ENCODE measurements at places on chromosomes 2 and 18.
A peak's percentile ranks its signal among the peaks of the same experiment; 100 is the strongest.

DNA sequence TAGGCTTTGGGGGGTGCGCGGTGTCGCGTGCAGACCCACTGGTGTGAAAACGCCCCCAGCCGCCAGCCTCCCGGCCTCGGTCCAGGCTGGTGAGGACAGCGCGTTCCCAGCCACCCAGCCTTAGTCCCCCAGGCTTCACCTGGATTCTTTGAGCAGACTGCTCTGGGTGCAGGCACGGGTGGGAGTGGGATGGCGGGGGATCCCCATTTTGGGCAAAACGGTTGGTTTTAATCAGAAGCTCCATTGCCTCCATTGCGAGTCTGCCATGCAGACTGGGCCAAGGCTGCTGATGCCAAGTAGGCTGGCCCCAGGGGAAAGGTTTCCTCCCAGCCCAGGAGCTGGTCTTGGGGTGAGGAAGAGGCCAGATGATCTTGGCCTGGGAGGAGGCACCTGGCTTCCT is 445 bp downstream of the MLPH start:
- peak; percentile 28 for DNase-seq

- no peak for DNase-seq
Measured at GRCh38 chr2:111978452-111979170, 76.5 kb upstream of the TMEM87B start.

- peak; percentile 24 for DNase-seq
Measured at GRCh38 chr2:168518555-168519066, 62.5 kb downstream of the CERS6 start.

- DNase-seq, result no peak
Measured at GRCh38 chr2:21770787-21771186, 647.0 kb downstream of the TDRD15 start.

- no peak for DNase-seq
Measured at GRCh38 chr18:60847517-60847916, 474.9 kb upstream of the MC4R start.

GRCh38 chr2:240125742-240126141 is 10.4 kb downstream of the COPS9 start:
- DNase-seq, result no peak

- peak; percentile 81 for DNase-seq
Measured at GRCh38 chr18:28177828-28178635, 1.1 kb upstream of the CDH2 start.

GRCh38 chr18:51897884-51898283 is 442.1 kb upstream of the DCC start:
- DNase-seq, result no peak

DNA sequence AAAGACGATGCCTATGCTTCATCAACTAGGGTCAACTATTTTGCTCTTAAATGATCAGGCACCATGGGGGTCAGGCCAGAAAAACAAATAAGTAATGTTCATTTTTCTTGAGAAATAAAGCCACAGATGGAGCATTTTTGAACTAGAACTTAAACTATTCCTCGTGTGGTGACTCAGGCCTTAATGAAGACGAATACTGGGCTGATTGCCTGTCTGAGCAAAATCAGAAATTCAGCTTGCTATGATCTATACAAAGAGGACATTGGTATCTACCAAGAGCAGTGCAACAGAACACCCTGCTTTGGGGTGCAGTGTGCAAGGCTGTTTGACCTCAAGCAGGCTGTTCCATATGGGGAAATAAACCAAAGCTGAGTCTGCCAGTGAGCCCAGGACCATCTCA is 176.0 kb downstream of the NRP2 start:
- no peak for DNase-seq

GRCh38 chr2:210541290-210541902 is 15.0 kb upstream of the CPS1 start:
- DNase-seq, result peak; percentile 3

DNA sequence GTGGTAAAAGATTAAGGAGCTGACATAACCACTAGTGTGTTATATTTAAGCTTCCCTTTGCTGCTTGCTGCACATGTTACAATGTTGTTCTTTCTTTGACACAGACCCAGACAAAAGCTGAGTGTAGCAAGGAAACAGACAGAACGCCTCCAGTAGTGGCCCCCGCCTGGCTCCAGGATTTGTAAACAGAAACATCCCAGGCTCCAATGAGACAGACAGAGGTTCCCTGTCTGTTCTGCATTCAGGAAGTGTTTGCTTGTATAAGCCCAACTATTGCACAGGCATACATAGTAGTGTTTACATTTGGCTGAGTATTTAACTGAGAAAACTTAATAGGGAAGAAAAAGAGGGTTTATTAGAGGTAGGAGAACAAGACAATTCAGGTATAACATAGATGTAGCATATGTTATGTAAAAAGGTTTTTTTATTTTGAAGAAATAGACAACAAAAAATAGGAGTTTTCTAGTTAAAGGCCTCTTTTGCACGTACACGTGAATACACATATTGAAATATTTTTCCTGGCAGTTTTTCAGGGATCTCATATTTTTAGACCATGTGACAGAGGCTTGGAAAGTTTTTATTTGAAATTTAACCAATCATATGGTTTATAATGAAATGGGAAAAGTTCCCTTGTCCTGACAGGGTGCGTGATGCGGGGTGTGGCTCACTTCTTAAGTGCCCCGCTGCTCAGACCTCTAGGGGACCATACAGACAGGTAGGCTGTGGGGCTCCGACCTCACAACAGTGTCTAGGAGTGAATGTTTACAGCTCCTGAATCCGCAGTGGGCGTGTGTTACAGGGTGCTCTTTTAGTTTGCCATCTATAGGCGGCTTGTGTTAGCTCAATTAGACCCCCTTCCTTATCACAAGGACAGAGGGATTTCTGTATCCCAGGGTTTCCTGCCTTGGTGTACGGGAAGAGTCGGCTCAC is 118.4 kb downstream of the BMPR2 start:
- DNase-seq, result peak; percentile 23

GRCh38 chr2:69305712-69306392 is 81.2 kb downstream of the GFPT1 start:
- DNase-seq, result no peak

- DNase-seq, result peak; percentile 9
Measured at GRCh38 chr18:80246445-80247392, 595 bp downstream of the PARD6G start.

DNA sequence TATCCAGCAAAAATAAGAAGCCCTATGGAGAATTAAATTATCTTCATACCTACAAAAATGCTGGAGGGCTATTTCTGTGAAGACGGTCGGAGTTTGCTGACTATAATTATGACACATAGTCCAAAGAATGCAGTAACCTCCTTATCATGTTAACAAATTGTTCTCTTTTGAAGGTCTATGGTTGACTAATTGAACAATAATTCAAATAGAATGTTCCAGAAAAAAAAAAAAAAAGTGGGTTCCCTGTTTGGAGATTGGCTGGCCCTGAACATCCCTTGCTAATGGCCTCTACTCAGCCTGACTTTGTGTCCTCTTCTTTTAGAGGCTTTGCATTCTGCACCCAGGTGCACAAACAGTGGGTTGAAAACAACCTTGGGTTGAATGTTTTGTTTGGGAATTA is 82.8 kb upstream of the CCBE1 start:
- DNase-seq, result peak; percentile 92

GRCh38 chr18:30991397-30991796 is 51.1 kb downstream of the DSC3 start:
- DNase-seq, result no peak

- DNase-seq, result peak; percentile 44
Measured at GRCh38 chr2:230797515-230798495, 66.9 kb upstream of the ITM2C start.

- no peak for DNase-seq
Measured at GRCh38 chr2:56960581-56960980, 776.8 kb downstream of the CCDC85A start.

GRCh38 chr2:10170256-10170655 is 47.7 kb downstream of the RRM2 start:
- DNase-seq, result peak; percentile 80

DNA sequence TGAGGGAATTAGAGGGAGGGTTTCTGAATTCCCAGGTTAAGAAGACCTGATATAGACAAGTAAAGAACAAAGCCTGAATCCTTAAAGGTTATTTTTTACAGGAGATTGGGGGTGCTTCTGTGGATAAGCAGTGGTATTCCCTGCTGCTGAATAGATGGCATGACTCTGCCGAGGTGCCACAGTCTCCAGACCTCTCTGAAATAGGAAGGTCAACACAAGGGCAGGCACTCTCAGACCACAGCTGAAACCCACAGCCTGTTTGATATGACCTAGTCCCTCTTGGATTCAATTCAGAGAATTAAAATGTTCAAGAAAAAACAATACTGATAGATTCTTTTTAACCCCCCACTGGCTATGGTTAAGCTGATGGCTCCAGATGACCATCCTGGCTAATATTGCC is 259.3 kb downstream of the PTGR3 start:
- DNase-seq, result no peak

DNA sequence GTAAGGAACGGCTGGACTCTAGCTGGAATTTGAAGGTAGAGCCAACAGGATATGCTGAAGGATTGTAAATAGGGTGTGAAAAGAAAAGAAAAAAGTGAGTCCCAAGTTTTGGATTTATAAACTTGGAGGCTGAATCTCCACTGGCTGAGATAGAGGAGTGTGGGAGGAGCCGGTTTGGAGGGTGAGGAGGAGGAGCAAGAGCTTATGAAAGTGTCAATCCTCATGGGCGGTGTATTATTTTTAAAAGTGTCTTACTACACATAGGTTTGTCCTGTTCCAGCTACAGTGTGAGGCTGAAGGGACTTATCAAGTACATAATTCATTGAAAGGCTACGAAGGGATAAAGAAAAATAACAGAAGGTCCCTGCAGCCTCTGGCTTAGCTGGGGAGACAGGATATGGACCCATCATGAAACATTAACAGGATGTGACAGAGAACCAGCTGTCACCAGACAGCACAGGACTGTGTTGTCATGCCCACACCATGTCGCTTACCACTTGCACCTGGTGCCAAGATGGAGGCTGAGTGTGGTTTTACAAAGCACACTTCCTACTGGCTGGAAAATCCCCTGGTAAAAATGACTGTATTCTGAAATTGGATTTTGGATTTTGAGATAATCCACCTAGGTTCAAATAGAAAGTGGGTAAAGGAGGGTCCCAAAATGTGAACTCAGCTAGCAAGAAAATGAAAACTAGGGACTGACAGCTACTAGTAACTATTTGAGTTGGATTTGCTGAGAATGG is 2.5 kb upstream of the MREG start:
- no peak for DNase-seq

GRCh38 chr2:231218366-231218765 is 19.9 kb downstream of the ARMC9 start:
- DNase-seq, result no peak

DNA sequence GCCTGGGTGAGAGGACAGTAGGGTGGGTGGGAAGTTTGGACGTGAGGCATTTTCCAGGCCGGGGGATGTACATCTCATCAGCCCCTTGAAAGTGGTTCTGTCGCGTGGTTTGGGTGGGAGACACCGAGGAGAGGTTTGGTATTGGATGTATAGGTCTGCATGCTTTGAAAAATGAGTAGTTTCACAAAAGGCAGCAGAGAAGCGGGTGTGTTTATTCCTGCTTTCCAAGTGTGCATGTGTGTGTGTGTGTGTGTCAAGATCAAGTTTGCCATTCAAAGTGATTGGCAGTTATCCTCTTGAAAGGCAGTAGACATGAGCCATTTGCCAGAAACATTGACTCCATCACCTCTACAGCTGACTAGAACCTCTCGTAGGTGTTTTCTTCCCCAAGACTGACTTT is 423.1 kb upstream of the POU3F3 start:
- DNase-seq, result no peak

GRCh38 chr2:240707821-240708220 is 16.2 kb downstream of the AQP12A start:
- no peak for DNase-seq

DNA sequence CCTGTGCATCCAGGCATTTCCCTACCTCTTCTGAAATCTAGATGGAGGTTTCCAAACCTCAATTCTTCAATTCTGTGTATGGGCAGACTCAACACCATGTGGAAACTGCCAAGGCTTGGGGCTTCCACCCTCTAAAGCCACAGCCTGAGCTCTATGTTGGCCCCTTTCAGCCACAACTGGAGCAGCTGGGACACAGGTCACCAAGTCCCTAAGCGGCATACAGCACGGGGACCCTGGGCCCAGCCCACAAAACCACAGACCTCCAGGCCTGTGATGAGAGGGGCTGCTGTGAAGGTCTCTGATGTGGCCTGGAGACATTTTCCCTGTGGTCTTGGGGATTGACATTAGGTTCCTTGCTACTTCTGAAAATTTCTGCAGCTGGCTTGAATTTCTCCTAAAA is 255.4 kb downstream of the TDRD15 start:
- DNase-seq, result no peak

DNA sequence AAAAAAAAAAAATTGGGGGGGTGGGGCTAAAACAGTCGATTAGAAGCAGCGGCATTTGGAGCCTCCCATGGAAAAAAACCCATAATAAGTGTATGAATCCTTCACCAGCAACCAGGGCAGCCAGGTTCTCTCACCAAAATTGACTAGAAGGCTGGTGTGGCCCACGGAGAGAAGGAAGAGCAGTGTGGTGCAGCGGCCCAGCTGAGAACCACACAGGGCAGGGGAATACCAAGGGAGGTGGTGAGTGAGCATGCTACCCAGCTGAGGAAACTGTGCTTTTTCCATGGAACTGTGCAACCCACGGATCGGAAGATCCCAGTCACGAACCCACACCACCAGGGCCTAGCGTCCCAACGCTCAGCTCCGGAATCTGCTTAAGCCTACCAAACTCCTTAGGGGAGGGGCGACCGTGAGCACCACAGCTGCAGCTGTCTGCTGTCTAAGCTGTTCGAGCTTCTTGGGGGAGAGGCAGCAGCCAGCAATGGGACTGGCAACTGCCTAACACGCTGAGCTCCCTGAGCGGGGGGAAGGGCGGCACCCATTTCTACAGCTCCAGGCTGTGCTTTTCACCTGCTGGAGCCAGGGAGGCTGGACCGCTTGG is 1037.2 kb upstream of the ACVR2A start:
- no peak for DNase-seq

GRCh38 chr18:41587976-41588375 is 367.1 kb upstream of the PIK3C3 start:
- no peak for DNase-seq

DNA sequence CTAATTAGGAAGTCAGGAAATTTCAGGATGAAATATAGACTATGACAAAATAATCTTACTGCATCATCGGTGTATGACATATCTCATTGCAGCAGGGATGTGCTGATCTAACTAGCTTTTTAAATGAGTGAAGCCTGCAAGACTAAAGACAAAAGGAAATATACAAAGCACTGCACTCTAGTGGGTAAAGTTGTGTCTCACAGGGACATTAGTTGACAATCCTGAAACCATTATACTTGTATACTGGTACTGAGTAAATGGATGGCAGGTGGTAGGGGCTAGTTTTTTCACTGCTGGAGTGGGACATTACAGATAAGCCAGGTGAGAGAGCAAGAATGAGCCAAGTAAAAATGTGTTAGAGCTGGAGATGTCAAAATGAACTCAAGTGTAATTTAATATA is 317.5 kb upstream of the RAB6C start:
- DNase-seq, result no peak

- peak; percentile 19 for DNase-seq
Measured at GRCh38 chr18:23827681-23828080, 138.4 kb downstream of the LAMA3 start.

- DNase-seq, result peak; percentile 1
Measured at GRCh38 chr2:126776255-126776654, 120.3 kb downstream of the GYPC start.

- DNase-seq, result no peak
Measured at GRCh38 chr2:689877-690510, 12.8 kb upstream of the TMEM18 start.
